ENCODE measurements at places on chromosomes 4 and X.

DNA sequence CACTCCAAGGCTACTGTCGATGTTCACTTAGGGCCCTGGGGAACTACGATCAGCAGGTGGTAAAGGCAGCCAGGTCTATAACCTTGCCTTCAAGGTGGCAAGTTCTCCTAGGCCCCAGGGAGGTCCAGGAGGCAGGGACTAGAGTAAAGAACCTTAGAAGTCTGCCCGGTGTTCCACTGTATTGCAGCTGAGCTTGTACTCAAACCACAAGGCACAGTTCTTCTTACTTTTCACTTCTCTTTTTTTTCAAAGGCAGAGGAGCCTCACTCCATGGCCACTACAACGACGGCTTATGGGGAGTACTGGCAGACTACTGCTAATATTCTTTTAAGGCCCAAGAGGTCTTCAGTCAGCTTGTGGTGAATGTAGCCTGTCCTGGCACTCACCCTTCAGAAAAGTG lies 78.8 kb upstream of the GPR174 start:
- DNase-seq = no peak

GRCh38 chr4:144176476-144176875 lies 36.0 kb upstream of the GYPA start:
- no peak for DNase-seq

- no peak for DNase-seq
These were observed 31.2 kb downstream of the ATXN3L start for GRCh38 chrX:13288671-13289070.

DNA sequence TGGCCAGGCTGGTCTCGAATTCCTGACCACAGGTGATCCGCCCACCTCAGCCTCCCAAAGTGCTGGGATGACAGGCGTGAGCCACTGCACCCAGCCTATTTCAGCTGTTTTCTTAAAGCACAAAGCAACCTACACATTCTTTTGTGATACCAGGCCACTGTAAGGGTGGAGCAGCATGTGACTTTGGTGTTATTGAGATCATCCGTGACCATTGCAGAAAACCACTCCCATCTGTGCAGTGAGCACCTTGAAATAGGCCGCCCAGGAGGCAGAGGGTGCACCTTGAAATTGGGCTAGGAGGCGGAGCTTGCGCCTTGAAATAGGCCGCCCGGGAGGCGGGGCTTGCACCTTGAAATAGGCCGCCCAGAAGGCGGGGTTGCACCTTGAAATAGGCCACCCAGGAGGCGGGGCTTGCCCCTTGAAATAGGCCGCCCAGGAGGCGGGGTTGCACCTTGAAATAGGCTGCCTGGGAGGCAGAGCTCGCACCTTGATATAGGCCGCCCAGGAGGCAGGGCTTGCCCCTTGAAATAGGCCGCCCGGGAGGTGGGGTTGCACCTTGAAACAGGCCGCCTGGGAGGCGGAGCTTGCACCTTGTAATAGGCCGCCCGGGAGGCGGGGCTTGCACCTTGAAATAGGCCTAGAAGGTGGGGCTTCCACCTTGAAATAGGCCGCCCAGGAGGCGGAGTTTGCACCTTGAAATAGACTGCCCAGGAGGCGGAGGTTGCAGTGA lies 9.0 kb upstream of the SLC25A6 start:
- DNase-seq = no peak

DNA sequence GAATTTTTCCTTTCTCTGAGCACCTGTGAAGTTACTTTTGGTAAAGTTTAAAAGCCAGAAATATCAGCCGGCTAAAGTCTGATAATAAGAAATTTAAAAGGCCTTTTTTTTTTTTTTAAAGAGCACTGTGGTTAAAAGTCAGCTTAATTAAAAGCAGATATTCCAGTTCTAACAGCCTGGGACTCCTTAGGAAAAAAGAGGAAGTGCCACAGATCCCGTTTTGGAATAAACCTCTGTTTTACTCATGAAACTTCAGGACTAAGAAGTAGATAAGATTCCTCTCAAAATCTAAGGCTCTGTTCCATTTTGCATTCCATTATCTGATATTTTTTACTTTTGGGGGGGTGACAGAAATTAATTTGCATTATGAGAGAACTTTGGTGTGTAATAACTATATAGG lies 37.8 kb downstream of the ABCB7 start:
- DNase-seq = no peak

DNA sequence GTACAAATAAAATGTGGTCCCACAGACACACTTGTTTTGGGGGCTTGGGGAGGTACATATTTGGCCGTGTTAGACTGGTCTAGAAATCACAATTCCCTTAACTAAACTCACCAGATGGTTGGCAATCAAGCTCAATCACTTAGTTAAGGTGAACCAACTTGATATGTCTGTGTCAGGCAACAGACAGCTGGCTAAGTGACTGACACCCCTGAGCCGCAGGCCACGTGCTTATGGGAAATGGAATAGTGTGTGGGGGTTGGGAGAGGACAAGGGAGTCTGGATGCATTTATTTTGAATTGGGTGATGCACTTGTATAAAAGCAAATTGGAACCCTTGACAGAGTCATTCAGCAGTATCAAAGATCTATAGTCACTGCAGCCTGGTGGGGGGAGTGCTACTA lies 209.0 kb downstream of the HS6ST2 start:
- DNase-seq = no peak

DNA sequence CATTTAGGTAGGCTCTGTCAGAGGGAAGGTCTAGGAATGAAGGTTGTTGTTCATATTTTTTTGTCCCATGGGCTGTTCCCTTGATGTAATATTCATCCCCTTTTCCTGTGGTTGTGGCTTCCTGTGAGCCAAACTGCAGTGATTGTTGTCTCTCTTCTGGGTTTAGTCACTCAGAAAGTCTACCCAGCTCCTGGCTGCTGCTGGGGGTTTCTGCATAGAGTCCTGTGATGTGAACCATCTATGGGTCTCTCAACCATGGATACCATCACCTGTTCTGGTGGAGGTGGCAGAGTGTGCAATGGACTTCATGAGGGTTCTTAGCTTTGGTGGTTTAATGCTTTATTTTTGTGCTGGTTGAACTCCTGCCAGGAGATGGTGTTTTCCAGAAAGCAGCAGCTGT lies 122.8 kb downstream of the ZC4H2 start:
- DNase-seq = no peak

GRCh38 chrX:139026811-139027210 lies 315.3 kb upstream of the FGF13 start:
- DNase-seq = no peak

GRCh38 chrX:54087661-54088060 lies 43.4 kb upstream of the PHF8 start:
- DNase-seq = no peak

- DNase-seq = no peak
These were observed 177.8 kb upstream of the ATP6AP2 start for GRCh38 chrX:40402831-40403533.

GRCh38 chrX:148380107-148380506 lies 120.3 kb upstream of the AFF2 start:
- DNase-seq = no peak

DNA sequence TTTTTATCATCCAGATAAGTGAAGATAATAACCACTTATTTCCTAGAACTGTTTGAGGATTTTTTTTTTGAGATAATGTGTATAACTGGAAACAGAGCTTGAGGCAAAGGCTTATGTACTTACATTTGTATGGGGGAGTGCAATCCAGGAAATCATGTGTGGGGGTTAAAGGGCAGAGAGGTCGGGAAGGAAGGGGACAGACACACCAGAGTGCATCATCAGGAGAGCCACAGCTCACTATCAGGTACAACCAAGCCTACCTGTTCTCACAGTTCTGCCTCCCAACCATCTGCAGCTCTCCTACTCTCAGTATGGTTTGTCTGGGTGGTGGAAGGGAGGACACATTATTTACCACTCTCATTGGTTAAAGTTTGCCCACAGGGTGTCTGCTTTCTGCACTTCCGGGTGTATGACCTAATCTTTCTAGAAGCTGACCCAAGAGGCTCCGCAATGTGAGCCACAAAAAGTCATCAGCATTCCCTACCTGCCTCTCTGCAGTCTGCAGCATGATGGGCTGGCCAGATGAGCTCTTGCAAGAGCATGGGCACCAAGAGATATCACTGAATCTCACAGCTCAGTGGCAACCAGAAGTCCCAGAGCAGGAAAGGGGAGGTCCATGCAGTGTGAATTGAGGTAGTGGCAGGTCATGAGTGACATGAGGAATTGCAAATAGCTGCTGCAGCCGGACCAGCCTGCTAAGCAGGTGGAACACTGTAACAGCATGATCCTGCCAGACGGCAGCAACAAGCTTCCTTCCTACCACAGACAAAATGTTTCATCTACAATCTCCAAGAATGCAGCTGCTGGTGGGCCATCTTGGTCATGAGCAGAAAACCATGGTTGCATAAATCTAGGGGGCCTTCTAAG lies 36.9 kb upstream of the SPRY1 start:
- DNase-seq = no peak

- peak; percentile 22 for DNase-seq
These were observed 6.0 kb downstream of the SMAD1 start for GRCh38 chr4:145487631-145488030.

DNA sequence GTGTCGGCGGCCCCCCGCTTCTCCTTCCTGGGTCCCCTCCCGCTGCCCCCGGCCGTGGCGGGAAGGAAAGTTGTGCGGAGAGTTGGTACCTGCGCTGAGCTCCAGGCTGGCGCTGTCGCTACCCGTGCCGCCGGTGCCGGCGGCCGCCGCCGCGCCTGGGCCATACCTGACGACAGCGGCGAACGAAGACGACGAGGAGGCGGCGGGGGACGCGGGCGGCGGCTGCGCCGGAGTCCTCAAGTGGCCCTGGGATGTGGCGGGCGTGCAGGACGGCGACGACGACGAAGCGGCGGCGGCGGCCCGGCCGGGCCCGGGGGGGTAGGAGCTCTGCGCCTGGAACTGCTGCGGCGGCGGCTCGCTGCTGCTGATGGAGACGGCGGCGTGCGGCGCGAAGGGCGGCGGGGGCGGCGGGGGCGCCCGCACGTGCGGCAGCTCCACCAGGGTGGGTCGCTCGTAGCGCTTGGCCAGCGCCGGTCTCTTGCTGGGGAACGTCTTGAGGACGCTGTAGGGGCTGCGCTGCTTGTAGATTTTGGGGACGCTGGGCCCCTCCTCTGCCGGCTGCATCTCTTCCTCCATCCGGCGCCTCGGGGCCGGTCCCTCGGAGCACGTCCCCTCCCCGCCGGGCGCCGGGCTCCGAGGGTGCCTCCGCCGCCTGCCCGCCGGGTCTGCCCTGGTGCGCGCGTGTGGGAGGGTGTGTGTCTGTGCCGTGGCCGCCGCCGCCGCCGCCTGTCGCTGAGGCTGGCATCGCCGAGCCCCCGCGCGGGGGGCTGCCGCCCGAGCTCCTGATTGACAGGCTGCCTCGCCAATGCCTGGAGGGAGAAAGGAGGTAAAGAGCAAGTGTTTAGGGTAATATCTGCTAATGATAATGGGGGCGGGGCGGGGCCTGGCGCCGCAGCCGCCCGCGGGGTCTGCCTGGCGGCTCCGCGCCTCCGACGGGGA lies 618 bp downstream of the BEND4 start:
- no peak for DNase-seq

DNA sequence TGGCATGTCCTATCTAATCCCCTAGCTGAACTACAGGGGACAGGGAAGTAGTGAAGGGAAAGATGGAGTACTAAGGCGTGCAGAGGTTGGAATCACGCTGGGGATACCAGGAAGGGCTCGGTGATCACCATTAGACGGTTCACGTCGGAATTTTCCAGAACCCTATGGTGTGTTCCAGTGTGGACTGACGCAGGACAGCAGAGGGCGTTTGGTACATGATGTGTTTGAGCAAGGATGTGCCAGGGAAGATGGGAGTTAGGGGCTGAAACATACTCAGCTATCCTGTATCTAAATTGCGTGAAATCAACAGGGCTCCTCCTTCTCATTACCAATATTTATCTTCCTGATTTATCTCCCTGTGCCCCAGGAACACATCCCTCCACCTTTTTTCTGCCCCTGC lies 33.7 kb downstream of the PRPS2 start:
- no peak for DNase-seq

DNA sequence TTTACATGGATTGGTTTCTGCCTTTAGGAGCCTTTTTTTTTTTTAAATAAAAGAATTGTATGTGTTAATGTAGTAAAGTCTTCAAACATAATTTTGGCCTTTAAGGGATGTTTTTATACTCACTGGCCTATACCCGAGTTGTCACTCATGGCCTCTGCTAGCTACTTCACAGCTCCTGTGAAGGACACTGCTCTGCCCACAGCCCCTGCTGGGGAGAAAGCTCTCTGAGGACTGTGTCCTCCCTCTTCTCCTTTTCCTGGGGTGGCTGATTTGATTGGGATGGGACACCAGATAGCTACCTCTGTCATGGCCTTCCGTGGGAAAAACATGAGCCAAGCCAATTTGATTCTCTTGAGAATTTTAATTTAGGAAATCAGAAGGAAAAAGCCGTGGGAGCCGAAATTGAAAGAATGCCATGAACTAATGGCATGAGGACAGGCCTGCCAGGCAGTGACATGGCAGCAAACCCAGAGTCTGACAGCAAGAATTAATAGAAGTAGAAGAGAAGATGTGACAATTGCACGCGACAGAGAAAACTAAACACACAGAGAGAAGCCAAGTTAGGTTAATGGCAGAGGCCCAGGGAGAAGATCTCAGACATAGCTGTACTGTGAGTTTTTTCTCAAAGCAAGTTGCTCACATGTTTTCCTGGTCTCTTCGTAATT lies 81.4 kb downstream of the ARHGAP10 start:
- no peak for DNase-seq

DNA sequence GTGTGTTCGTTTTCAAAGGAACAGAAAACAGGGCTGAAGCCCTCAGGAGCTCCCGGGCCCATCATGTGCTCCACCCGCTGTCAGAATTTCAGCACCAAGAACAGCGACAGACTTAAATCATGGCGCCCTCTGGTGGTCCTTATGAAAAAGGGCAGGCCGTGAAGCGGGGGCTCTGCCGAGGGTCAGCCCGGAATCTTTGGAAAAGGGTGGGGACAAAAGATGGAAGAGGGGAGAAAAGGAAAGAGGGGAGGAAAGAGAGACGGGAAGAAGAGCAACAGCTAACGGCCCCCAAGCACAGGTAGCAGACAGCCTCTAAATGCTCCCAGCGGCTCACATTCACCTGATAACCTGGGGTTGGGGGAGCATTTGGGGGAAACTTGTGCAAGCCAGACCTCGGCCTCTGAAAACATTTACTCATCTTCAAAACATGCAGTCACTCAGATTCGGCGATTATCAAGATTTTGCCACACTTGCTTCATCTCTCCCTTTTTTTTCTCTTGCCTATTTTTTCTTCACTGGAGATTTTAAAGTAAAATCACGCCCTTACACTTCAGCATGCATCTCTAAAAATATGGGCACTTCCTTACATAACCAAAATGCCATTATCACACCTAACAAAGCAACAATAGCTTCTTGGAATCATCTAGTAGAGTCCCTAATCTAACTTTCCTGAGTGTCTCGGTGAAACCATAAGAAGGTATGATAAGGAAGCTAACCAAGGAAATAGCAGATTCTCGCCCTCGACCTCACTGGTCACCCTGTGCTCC lies 28.1 kb upstream of the MAN2B2 start:
- peak; percentile 41 for DNase-seq

- DNase-seq = no peak
These were observed 747.6 kb upstream of the FTHL17 start for GRCh38 chrX:31819455-31819854.

GRCh38 chr4:133597251-133597650 lies 448.2 kb downstream of the PCDH10 start:
- DNase-seq = no peak

All from stimulated activated CD4-positive, alpha-beta T cell treated with anti-CD3 and anti-CD28 coated beads, Interleukin-2, amount 100 ng/mL, for 24 hours (primary cell).